ENCODE measurements at places on chromosomes 12 and 14. TPM values are rescaled to one million over a fixed set of nuclear protein-coding genes. Genes with fewer than 3 reads are reported as not detected.

GRCh38 chr12:47397664-47398281 lies 308.1 kb downstream of the RPAP3 start:
- no peak for DNase-seq

DNA sequence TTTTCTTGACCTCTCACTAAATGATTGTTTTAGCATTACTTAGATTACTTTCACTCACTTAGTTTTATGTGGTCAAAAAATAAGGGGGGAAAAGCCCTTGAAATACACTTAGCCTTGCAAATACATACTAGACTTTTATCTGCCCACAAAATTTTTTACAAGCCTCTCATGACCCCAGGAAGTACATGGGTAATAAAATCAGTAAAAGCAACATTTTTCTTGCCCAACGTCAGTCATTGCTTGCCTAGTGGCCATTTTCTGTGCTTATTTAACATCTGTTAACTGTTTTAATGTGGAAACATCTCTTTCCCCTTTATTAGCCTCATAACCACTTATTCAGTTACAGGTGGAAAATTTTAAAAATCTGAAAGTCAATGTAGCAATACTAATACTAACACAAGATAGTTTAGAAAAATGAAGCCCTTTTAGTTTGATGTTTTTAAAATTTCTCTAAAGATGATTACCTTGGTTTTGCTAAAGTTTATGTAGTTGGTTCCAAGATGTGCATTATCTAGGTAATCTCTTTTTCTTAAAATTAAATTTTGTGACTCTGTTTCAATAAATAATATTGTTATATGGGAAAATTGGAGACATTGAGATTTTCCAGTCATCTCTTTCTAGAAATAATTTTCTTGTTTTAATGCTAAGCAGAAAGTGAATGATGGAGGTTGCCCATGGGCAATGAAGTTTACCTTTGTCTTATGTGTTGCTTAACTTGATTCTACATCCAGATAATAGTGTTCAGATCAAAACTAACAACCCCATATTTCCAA lies 175.5 kb downstream of the TMTC2 start:
- DNase-seq: no peak

DNA sequence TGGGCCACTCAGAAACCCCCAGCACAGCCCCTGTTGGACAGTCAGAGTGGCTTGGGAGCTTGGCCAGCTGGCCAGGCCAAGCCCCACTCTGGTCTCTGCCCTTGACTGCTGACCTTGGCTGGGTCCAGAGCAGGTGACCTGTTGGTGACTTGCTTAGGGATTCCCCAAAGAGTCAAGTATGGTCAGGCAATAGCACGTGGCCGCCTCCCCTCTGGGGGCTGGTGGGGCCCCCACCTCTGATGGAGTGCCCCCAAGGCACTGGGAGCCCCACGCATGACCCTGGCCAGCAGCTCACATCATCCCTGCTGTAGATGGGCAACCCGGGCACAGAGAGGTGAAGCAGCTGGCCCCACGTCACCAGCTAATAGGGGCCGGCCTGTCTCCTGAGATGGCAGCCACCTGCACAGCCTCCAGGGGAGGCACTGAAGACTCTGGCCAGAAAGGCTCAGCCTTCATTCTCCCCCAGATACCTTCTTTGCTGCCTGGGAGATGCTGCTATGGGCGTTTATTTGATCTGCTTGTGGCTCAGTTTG lies 1.8 kb downstream of the CCDC197 start:
- DNase-seq: no peak

DNA sequence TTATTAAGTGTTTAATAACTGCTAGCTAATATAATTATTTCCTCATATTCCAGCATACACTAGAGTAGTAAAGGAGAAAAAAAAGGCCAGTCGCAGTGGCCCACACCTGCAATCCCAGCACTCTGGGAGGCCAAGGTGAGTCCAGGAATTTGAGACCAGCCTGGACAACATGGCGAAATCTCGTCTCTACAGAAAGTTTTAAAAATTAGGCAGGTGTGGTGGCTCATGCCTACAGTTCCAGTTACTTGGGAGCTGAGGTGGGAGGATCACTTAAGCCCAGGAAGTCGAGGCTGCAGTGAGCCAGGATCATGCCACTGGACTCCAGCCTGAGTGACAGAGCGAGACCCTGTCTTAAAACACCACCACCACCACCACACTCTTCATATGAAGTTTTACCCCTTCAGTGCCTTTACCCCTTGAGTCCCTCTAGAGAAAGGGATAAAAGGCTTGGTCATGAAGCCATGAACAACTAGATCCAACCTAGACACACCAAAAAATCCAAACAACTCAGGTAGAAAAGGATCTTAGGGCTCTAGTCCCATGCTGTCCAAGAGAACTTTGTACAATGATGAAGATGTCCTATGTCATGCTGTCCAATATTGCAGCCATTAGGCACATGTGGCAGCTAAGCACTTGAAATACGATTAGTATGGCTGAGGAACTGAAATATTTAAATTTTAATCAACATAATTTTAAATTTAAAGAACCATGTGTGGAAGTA lies 29.6 kb downstream of the ATXN2 start:
- DNase-seq: no peak

DNA sequence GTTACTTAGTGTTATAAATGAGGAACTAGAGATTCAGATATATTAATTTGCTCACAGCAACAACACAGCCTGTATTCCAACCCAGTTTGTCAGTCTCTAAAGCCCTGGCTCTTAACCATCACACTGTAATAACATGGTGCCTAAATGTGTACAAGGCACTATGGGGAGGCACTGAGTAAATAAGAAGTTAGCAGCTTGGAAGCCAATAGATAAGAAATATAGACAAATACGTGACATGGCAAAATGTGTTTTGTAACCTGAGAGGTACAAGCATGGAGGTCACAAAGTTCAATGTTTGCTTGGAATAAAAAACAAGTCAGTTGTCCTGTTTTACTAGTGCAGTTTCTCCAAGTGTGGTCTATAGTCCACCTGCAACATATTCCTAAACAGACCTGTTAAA lies 16.3 kb upstream of the SLCO1A2 start:
- no peak for DNase-seq

MBD6 gene
- 120 TPM for total RNA-seq

DNA sequence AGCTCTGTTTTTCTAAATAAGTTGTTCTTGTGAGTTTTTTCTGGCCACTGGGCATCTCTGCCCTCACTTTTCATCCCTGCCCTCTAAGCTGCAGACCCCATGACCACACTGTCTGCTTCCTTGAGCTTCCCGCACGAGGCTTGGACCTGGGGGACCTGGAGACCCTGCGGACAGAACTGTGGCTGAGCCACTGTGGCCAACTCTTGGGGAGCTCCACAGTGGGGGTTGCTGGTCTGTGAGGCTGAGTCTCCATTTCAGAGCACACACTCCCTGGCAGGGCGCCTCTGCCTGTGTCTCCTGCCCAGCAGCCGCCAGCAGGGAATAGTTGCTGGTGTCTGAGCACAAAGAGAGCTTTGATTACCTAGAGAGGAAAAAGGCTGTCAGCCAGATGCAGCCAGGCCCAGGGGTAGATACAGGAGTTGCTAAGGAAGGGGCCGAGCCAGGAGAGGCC lies 13.1 kb upstream of the RIN3 start:
- DNase-seq: no peak

NOVA1 gene
- 6.1 TPM for total RNA-seq
